NCI-H1092 treated with DMSO at 0.1 percent for 48 hours (cell line): ENCODE measurements at places on chromosomes 5 and 9.

- DNase-seq: no peak
Observed at GRCh38 chr9:34046784-34047379, 1.8 kb downstream of the UBAP2 start.

DNA sequence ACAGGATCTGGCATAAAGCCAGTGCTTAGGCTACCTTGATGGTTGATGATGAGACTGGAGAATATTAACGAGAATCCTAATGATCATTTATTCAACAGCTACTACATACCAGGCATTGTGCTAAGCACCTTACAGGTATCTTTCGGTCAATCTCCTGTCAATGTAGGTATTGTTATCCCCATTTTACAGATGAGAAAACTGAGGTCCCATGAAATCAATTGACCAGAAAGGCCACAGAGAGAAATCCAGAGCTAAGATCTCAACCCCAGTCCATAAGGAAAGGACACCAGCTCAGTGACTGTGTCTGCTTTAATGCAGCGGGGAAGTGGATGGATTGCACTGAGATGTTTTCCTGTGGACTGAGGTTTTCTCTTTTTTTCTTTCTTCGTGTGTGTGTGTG is 63.3 kb downstream of the ARHGEF37 start:
- DNase-seq: no peak

DNA sequence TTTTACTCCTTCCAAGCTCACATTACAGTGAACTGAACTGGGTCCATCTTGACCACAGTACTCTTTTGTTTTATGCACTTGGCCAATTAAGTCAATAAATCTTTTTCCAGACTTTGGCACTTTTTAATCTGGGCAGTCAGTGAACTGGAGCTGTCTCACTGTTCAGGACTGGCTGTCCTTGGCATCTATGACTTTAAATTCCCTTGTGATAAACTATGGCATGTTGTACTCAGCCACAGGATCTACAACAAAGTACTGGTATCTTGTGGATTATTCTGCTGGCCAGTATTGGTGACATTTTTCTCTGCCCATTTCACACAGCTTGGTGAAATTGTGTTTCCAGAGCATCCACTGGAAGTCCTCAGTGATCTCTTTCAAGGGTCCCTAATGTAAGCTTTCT is 1144.8 kb upstream of the SEMA6A start:
- DNase-seq: no peak

GRCh38 chr9:6014670-6015270 is 654 bp downstream of the RANBP6 start:
- no peak for DNase-seq

DNA sequence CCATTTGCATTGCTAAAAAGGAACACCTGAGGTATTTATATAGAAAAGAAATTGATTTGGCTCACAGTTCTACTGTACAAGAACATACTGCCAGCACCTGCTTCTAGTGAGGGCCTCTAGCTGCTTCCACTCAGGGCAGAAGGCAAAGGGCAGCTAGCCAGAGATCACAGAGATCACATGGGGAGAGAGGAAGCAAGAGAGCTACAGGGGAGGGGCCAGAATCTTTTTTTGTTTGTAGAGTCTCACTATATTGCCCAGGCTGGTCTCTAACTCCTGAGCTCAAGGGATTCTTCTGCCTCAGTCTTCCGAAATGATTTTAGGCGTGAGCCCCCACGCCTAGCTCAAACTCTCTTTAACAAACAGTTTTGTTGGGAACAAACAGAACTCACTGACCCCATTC is 6.1 kb downstream of the SLCO4C1 start:
- no peak for DNase-seq
